WTC11 (cell line): ENCODE measurements at places on chromosomes 5 and 9.

GRCh38 chr9:75186767-75187380 is 98.6 kb downstream of the OSTF1 start:
- H3K4me1 ChIP-seq, result no peaks in the 10 kb centered on the region
- H3K27ac ChIP-seq, result no peak overlapping the region
- H3K27me3 ChIP-seq, result no peaks in the 10 kb centered on the region
- no peak for DNase-seq
- H3K36me3 ChIP-seq, result no peaks in the 10 kb centered on the region

DNA sequence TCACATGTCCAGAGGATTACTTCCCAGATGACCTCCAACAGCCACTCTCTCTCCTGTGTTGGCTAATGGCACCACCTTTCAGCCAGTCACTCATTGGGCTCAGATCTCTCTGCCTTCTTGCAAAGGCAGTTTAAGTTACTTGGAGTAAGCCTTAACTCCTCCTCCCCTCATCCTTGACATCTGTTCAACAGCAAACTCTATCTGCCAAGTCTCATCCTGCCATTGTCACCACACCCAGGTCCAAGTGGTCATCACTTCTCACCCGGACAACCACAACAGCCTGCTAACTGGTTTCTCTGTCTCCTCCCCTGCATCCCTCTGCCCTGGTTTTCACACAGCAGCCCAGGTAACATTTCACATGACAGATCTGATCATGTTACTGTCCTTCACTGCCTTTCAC is 58.5 kb downstream of the DCP2 start:
- H3K27ac ChIP-seq, result no peak overlapping the region
- no peak overlapping the region for H3K4me3 ChIP-seq
- H3K36me3 ChIP-seq, result peaks cover under 1% of the 10 kb centered on the region; the same call in 1 of the 2 replicates
- no peaks in the 10 kb centered on the region for H3K27me3 ChIP-seq

DNA sequence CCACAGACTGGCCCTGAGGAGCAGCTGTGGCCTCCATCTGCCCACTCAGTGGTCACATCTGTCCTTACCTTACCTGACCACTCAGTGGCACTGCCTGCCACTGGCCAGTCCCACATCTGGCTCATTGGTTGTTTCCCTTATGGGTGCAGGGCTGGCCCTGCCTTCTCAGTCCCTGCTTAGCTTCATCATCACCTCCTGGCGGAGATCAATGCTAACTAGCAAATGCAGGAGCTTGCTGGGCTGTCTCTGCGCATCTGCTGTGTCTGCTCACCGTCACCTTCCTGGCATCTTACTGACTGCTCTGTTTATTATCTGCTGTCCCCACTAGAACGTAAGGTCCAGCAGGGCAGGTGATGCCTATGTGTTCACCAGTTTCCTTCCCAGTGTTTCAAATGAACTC is 356.9 kb downstream of the SEMA5A start:
- no peaks in the 10 kb centered on the region for H3K36me3 ChIP-seq
- no peak for DNase-seq
- no peaks in the 10 kb centered on the region for H3K27me3 ChIP-seq
- no peak overlapping the region for H3K4me3 ChIP-seq

DNA sequence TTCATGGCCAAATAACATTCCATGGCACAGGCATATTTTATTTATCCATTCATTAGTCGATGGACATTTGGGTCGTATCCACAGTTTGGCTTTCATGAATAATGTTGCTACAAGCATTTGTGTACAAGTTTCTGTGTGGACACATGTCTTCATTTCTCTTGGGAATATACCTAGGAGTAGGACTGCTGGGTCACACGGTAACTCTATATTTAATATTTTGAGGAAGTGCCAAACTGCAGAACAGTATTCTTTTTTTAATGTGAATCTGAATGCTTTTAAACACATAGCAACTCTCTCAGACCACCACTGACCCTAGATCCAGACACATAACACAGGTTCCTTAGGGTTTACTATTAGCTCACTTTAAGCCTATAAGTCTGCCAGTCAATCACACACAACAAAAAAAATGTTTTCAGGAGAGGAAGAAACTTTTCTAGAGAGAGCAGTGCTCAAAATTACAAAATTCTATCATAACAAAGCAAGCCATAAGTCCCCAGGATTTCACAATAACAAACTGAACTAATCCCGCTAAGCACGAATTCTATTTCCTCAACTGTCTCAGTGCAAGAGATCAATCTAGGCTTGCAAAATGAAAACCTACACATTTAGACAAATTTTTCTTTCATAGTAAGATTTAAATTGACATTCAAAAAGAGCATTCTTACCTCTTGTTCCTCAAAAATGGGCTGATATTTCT is 41.8 kb upstream of the GABBR2 start:
- H3K4me1 ChIP-seq, result no peaks in the 10 kb centered on the region
- H3K4me3 ChIP-seq, result no peak overlapping the region
- no peaks in the 10 kb centered on the region for H3K27me3 ChIP-seq

DNA sequence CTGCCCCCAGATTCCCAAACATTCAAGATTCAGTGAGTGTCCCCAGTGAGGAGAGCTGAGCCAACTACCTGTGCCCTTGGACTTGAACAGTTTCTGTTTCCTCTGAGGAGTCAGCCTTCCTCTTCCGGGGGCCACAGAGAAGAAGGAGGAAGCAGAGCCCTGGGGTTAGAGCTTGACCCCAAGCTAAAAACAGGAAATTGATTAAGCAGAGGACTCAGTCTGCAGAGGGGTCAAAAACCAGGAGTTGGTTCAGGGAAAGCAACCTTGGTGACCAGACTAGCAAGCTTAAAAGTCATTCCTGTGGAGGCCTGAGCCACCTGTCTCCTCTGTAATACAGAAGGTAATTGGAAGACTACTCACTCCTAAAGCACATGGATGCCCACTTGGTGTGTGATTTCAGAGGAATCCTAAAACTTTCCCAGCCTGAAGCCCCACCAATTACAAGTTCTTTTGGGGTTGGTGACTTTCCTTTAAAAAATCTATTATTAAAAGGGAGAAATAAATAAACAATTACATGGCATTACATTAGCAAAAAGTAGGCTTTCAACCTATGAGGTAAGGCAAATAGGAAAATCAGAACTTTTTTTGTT is 64.2 kb upstream of the SELENOP start:
- no peaks in the 10 kb centered on the region for H3K36me3 ChIP-seq
- H3K4me3 ChIP-seq, result no peak overlapping the region
- no peak overlapping the region for H3K27ac ChIP-seq
- H3K4me1 ChIP-seq, result no peaks in the 10 kb centered on the region

GRCh38 chr9:68844631-68845612 is 139.9 kb downstream of the PIP5K1B start:
- H3K27ac ChIP-seq, result no peak overlapping the region
- no peaks in the 10 kb centered on the region for H3K27me3 ChIP-seq
- no peak overlapping the region for H3K4me3 ChIP-seq
- peaks cover 15% of the 10 kb centered on the region for H3K4me1 ChIP-seq

- no peaks in the 10 kb centered on the region for H3K36me3 ChIP-seq
- H3K27me3 ChIP-seq, result no peaks in the 10 kb centered on the region
These were observed 661.5 kb upstream of the NUDT12 start for GRCh38 chr5:104223885-104224773.

- no peaks in the 10 kb centered on the region; the same call in 1 of the 2 replicates for H3K36me3 ChIP-seq
- no peak overlapping the region for H3K27ac ChIP-seq
- H3K4me1 ChIP-seq, result 0 out of 2 replicates have a peak, but pooled peaks cover 4% of the 10 kb centered on the region
- no peak overlapping the region for H3K4me3 ChIP-seq
These were observed 263.9 kb downstream of the ARRDC3 start for GRCh38 chr5:91119217-91119616.

GRCh38 chr5:168054091-168054490 is 237.4 kb upstream of the WWC1 start:
- no peak overlapping the region for H3K4me3 ChIP-seq
- H3K4me1 ChIP-seq, result no peaks in the 10 kb centered on the region
- peaks cover 5% of the 10 kb centered on the region for H3K36me3 ChIP-seq
- DNase-seq, result no peak
- no peak overlapping the region for H3K27ac ChIP-seq

DNA sequence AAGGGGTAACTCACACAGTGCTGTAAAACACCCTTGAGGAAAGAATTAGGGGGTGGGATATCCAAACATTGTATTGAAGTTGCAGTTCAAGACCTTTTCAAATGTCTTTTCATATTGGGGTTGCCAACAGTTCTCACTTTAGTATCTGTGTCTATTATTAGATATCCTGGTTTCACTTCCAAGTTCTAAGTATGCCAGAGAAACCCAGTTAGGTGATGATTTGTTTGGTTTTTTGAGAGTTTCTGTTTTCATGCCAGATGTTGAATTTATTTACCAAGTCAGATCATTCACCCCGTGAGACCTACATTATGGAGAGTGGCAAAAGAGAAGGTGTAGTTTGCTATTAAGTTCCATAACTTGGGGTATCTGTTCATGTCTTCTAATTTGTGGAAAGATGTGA is 64.5 kb downstream of the C9orf152 start:
- no peak overlapping the region for H3K4me3 ChIP-seq
- no peak for DNase-seq
- H3K27me3 ChIP-seq, result no peaks in the 10 kb centered on the region
- peaks cover 27% of the 10 kb centered on the region for H3K4me1 ChIP-seq
- H3K36me3 ChIP-seq, result peaks cover 21% of the 10 kb centered on the region
- H3K27ac ChIP-seq, result no peak overlapping the region

GRCh38 chr9:82255481-82256176 is 267.1 kb downstream of the SPATA31D1 start:
- H3K36me3 ChIP-seq, result no peaks in the 10 kb centered on the region
- no peak overlapping the region for H3K4me3 ChIP-seq
- no peaks in the 10 kb centered on the region for H3K4me1 ChIP-seq
- H3K27ac ChIP-seq, result no peak overlapping the region
- DNase-seq, result no peak

GRCh38 chr5:119452060-119452372 is 281 bp upstream of the HSD17B4 start:
- no peaks in the 10 kb centered on the region; the same call in none of the 2 replicates for H3K27me3 ChIP-seq
- DNase-seq, result no peak
- H3K4me3 ChIP-seq, result peak overlapping the region; percentile 88
- peaks cover 34% of the 10 kb centered on the region for H3K36me3 ChIP-seq
- H3K27ac ChIP-seq, result peak overlapping the region; percentile 83

DNA sequence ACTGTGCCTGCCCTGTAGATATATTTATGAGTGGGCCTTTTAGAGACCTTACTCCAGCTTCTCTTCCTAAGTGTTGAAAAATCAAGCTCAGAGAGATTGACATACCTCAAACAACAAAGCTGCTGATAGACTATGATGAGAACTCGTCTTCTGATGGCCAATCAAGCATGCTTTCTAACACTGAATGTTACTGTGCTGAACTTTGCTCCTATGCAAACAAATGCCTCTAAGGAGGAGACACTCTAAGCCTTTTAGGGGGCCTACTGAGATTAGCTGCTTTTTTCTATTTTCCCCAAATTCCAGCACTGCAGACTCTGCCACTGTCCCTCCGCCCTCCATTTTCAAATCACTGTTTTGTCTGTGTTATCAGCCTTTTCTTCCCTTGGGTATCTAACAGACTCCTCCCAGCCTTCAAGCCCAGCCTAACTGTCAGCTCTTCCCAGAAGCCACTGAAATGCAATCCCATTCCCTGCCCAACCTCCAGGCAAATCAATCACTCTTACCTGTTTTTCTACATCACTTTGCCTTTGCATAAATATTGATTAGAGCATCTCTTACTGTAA is 39.5 kb downstream of the TXNDC8 start:
- no peaks in the 10 kb centered on the region for H3K36me3 ChIP-seq
- no peaks in the 10 kb centered on the region for H3K4me1 ChIP-seq
- no peaks in the 10 kb centered on the region for H3K27me3 ChIP-seq
- H3K4me3 ChIP-seq, result no peak overlapping the region
- H3K27ac ChIP-seq, result no peak overlapping the region
- DNase-seq, result no peak

DNA sequence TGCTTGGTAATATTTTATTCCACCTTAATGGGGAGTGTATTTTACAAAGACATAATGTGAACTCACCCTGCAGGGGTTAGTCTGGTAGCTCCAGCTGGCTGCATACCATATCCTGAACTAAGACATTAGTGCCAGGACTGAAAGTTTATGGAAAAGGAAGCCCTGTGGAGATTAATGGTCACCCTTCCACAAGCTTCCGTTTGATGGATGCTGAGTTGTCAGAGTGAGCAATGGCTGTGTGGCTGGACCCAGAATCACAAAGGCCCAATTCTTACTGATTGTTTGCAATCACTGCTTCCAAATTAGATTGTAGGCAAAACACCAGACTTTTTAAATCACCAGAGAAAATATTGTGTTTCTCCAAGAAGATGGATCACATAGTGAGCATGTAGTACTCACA is 90.1 kb upstream of the TRPC7 start:
- DNase-seq, result no peak
- no peak overlapping the region for H3K4me3 ChIP-seq
- no peak overlapping the region for H3K27ac ChIP-seq
- peaks cover 6% of the 10 kb centered on the region for H3K36me3 ChIP-seq

DNA sequence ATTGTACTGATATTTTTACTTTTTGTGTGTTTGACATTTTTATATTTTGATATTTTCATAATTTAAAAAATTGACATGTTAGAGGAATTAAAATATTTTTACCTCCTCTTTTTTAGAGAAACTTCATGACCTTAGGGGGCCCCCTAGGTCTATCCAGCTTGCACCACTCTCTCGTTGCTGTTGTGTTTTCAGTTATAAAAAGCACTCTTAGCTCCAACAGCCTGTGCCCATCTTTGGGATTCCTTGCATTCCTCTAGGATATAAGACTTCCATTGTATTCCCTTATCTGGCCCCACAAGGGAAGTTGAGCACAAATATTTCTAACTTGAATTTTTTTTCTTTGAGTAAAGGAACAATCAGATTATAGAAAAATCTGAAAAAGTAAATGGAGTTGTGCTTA is 245.3 kb downstream of the SH3GL2 start:
- H3K4me1 ChIP-seq, result peaks cover 19% of the 10 kb centered on the region
- no peaks in the 10 kb centered on the region for H3K36me3 ChIP-seq
- no peak overlapping the region for H3K4me3 ChIP-seq
- peak overlapping the region; percentile 73; the same call in 1 of the 2 replicates for H3K27ac ChIP-seq
- H3K27me3 ChIP-seq, result no peaks in the 10 kb centered on the region

- no peaks in the 10 kb centered on the region for H3K36me3 ChIP-seq
- H3K4me3 ChIP-seq, result no peak overlapping the region
- no peak overlapping the region; the same call in 1 of the 2 replicates for H3K27ac ChIP-seq
These were observed 154.8 kb downstream of the SLIT3 start for GRCh38 chr5:169146158-169146557.

DNA sequence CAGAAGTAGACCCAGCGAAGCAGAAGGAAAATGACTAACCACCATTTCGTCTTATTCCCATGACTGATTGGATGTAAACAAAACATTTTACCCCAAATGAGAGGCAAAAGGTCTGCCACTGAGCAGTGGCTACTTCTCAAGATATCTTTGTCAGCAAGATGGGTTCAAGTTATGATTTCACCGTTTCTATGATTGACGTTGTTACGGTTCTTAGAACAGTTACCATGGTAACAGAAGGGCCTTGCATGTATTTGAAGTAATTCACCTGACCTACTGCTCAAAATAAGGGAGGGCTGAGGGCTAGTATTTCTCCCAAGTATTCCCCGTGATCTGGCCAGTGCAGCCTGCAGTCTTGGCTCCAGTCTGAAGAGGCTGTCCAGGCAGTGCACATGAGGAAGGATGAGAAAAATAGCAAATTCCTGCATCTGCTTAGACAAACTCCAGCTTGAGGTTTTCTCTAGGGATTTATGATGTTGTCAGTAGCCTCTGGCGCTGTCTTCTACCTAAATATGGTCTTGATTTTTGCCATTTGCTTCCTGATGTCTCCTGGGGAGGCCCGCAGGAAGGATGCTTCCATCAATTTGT is 372.7 kb downstream of the TMEM38B start:
- no peaks in the 10 kb centered on the region for H3K27me3 ChIP-seq
- H3K36me3 ChIP-seq, result no peaks in the 10 kb centered on the region
- no peak overlapping the region for H3K4me3 ChIP-seq
- DNase-seq, result no peak
- H3K27ac ChIP-seq, result no peak overlapping the region
- no peaks in the 10 kb centered on the region for H3K4me1 ChIP-seq
